Choroid plexus epithelial cell (primary cell): ENCODE measurements at places on chromosomes 7 and 10.

DNA sequence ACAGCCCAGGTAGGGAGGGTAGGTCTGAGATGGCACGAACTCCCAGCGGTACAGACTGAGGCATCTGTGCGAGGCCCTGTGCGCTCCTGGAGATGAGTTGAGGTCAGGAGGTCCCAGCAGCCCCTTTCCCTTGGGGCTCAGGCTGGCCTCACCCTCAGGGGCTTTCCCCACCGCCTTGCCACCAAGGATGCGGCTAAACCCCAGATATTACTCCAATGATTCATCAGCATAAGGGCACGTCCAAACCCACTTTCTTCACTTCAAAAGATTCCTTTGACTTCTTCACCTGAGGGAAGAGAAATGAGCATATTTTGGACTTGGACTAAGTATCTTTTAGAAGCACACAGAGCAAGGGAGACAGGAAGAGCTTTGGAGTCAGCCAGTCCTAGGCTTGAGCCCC, 20.3 kb downstream of the UROS start:
- no peak for DNase-seq

GRCh38 chr7:130366564-130366963, 13.7 kb upstream of the CPA1 start:
- no peak for DNase-seq

- no peak for DNase-seq
These were observed 31.7 kb upstream of the ANKRD2 start for GRCh38 chr10:97540669-97541500.

GRCh38 chr7:154426778-154427177, 374.6 kb downstream of the DPP6 start:
- DNase-seq, result no peak

DNA sequence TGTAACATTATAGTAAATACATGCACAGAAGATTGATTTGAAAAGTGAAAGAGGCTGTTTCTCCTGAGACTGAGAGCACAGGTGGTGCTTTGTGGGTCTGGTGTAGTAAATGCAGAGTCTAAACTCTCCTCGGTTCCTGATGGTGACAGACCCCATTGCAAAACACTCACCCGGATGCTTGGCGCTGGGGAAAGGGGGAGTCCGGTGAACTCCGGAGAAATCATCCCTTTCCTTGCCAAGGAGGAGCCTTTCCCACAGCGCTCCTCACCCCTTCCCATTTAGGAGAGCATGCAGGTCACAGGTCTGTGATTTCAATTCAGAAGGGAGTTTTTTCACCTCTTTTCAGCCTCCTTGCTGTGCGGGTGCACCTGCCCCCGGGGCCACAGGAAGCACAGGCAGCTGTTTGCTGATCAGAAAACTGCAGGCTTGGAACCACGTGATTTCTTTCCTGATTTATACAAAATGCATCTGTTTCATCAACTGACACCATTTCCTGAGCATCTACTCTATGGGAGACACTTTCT, 75.6 kb upstream of the LYZL2 start:
- DNase-seq, result no peak

DNA sequence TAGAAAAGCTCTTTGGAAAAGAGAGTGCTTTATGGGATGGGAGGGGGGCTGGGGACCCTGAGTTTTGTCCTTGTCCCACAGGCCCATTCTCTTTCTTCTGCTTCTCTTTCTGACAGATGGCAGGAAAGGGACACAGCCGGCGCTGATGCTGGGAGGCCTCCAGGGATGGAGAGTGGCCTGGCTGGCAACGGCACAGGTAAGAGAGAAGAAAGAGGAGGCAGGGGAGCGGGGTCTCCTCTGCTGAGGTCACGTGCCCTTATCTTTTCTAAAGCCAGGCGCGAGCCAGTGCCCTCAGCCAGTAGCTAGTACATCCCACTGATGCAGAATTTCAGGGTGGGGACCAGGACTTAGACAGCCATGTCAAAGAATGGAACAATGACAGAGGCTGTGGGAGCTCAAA, 9.2 kb downstream of the ZNF775 start:
- DNase-seq, result no peak

- DNase-seq, result peak; percentile 91
These were observed 25.4 kb downstream of the CAMK2G start for GRCh38 chr10:73848821-73849489.

GRCh38 chr7:111255576-111255975, 164.6 kb downstream of the LRRN3 start:
- no peak for DNase-seq

GRCh38 chr10:120946497-120946896, 95.3 kb downstream of the WDR11 start:
- DNase-seq, result no peak

- DNase-seq, result peak; percentile 94
These were observed 86.6 kb downstream of the STRA8 start for GRCh38 chr7:135320268-135320667.

GRCh38 chr7:140674356-140674800, 1.6 kb downstream of the ADCK2 start:
- DNase-seq, result no peak

DNA sequence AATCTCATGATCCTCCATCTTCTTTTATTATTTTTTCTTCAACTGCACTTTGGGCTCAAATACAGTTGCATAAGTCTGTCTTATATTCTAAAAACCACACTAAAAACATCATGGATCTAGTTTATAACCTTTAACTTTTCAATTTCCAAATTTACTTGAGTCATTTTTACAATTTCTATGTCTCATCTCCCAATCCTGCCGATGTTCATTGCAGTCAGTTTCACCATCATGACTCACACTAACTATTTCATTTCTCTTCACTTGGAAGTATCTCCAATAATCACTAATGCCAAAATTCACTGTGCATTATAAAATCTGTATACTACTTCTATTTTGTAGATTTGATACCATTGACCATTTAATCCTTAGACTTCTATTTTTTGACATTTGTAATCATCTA, 806.9 kb upstream of the SORCS1 start:
- peak; percentile 61 for DNase-seq
